Activated CD4-positive, alpha-beta T cell treated with anti-CD3 and anti-CD28 coated beads, Interleukin-10, Interleukin-2, amounts not matched to agents 100 ng/mL and 50 ng/mL, durations not matched to agents 16 hours and 8 hours (primary cell): ENCODE measurements at places on chromosomes 3 and 15.
A peak's percentile ranks its signal among the peaks of the same experiment; 100 is the strongest.

GRCh38 chr3:170811515-170811914 is 58.5 kb downstream of the RPL22L1 start:
- DNase-seq: no peak

DNA sequence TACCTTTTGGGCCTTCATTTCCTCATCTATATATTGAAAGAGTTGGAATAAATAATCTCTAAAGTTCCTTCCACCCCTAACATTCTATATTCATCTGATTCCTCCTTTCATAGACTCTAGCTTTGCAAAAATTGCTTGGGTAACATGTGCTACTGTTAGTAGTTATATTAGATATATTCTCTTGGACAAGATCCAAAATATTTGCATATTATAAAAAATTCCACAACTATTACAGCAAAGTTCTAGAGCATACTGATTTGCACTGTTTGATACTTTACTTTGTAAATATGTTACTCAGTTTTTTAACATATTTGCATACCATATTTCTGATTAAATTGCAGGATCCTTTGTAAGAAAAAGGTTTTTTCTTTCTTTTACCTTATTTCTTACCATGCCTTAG is 95.9 kb upstream of the UBE2E2 start:
- no peak for DNase-seq

DNA sequence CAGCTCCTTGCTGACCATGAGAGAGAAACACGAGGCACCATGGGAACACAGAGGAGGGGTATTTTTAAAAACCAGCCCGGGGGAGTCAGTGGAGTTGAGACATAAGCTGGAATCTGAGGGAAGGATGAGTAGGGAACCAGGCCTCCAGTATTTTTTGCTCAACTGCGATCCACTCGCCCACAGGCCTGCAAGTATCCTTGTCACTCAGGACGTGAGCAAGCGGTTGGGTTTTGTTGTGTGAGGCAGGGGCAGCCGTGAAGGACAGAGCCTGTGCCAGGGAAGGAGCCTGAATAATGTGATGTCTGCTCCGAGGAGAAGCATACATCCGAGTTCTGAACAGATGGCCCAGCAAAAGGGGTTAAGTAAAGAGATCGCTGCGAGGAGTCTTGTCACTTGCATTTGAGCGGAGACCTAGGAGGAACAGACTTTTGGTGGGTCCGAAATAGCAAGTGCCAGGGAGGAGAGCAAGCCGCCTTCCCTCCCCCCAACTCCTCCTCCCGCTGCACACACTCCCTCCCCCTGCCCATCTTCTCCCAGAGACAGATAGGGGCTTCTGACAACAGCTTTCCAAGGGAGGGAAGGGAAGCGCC is 20.4 kb upstream of the NTRK3 start:
- DNase-seq: no peak

DNA sequence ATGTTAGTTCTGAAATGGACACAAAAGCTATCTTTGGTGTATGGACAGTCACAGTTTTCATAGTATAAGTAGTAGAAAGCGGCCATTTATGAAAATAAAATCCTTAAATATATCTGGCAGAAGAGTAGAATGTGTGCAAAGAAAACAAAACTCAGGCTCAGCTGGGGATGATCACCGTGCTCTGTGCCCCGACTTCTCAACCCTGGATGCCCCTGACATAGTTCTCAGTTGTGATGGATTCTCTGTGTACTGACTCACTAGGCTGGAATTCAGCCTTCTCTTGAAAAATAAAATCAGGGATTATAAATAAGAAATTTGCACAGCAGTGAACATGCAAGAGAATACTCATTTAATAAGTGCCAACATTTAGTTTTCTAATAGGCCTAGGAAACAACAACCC is 925.1 kb upstream of the NR2F2 start:
- DNase-seq: no peak

GRCh38 chr3:72018343-72018984 is 233.5 kb upstream of the PROK2 start:
- DNase-seq: no peak

DNA sequence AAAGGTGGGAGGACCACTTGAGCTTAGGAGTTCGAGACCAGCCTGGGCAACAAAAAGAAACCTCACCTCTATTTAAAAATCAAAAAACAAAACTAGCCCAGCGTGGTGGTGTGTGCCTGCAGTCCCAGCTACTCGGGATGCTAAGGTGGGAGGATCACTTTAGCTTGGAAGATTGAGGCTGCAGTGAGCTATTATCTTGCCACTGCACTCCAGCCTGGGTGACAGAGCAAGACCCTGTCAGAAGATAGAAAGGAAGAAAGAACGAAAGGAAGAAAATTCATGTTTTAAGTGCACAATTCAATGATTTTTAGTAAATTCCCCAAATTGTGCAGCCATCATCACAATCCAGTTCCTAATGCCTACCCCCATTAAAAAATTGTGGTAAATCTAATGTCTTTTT is 7.8 kb downstream of the FSD2 start:
- DNase-seq: no peak

DNA sequence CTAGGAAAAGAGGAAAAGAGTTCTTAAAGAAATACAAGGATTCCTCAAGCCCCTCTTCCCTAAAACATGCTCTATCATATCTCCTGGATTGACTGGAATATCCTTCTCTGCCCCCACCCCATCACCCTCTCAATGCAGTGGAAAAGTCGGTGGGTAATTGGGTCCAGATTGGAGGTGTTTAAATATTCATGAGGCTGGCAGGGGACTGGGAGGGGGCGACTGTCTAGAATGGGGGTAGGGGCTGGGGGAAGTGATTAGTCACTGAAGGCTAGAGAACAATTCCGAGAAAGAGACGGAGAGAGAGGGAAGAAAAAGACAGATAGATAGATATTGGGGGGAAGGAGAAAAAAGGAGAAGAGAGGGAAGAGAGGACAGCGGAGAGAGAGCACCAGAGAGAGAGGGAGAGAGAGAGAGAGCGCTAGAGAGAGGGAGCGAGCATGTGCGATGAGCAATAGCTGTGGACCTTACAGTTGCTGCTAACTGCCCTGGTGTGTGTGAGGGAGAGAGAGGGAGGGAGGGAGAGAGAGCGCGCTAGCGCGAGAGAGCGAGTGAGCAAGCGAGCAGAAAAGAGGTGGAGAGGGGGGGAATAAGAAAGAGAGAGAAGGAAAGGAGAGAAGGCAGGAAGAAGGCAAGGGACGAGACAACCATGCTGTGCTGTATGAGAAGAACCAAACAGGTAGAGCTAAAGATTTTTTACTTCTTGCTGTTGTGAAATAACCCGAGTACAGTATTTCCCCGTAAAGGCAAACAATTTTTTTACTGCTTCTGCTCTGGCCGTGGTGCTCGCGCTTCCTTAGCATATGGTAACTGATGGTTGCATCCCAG is at the start of gene GAP43:
Gene GAP43, plus strand, starts transcription at position 467 of the 825 bp plus-strand sequence. Its CDS starts 180 bp downstream, at position 647.
- peak; percentile 28 for DNase-seq

DNA sequence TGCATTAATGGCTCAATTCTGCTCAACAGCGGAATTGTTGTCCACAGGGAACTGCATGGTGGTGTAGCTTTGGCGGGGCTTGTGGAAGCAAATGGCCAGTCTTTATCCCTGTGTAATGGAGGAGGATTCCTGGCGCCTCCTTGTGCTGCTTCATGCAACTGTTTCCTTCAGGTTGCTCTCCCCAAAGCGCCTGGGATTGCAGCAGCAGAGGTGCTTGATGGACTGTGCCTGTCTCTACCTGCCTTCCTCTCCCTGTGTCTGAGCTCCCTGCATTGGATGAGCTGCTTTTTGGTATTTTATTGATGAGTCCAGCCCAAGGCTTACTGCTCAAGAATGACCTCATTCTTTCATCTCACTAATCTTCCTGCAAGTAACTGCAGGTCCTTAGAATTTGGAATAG is 72.9 kb upstream of the NDN start:
- DNase-seq: no peak

DNA sequence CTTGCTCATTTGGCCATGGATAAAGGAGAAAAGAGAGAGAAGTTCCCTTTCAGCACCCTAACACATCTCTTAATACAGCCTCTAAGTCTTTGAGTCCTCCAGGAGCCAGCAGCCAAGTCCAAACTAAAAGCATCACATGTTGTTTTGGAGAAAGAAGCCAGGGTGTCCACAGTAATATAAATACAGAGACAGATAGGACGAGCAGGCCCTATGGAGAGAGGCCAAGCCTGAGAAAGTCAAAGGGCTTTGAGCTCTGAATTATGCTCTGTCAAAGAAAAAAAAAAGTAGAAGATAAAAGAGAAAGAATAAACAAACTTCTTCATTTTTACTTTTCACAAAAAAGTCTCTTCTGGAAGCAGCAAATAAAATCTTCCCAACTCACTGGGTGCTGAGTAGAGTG is 92.4 kb upstream of the THBS1 start:
- DNase-seq: no peak

GRCh38 chr3:63661242-63661641 is 8.8 kb downstream of the SNTN start:
- DNase-seq: no peak

DNA sequence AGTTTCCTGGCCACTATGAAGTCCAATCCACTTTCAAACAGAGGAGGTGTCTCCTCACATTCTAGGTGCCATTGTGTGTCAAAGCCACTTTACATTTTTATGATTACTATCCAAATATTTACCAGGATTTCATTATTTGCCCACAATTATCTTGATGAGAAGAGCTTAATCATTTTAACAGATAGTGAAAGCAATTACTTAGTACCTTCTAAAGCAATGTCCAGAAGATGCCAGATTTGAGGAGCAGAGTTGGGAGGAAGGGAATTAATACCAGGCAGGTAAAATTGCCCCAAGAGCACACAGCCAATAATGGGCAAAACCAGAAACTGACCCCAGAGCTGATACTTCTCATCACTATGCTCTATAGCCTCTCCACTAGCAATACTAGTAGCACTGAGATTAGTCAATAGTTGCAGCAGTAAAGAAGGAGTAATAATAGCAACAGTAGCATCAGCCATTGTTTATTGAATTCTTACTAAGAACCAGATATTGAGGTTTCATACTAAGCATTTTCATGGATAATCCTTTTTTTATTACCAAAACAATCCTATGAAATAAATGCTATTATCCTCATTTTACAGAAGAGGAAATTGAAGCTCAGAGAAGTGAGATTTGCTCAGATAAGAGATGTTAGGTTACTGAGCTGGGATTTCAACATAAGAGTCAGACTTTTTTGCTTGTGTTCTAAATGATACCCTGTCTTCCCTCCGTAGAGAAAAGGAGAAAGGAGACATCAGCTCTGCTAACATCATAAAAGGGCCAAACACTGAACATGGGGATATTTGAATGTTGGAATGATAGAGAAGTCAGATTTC is 509.3 kb upstream of the CFAP20DC start:
- DNase-seq: peak; percentile 44

DNA sequence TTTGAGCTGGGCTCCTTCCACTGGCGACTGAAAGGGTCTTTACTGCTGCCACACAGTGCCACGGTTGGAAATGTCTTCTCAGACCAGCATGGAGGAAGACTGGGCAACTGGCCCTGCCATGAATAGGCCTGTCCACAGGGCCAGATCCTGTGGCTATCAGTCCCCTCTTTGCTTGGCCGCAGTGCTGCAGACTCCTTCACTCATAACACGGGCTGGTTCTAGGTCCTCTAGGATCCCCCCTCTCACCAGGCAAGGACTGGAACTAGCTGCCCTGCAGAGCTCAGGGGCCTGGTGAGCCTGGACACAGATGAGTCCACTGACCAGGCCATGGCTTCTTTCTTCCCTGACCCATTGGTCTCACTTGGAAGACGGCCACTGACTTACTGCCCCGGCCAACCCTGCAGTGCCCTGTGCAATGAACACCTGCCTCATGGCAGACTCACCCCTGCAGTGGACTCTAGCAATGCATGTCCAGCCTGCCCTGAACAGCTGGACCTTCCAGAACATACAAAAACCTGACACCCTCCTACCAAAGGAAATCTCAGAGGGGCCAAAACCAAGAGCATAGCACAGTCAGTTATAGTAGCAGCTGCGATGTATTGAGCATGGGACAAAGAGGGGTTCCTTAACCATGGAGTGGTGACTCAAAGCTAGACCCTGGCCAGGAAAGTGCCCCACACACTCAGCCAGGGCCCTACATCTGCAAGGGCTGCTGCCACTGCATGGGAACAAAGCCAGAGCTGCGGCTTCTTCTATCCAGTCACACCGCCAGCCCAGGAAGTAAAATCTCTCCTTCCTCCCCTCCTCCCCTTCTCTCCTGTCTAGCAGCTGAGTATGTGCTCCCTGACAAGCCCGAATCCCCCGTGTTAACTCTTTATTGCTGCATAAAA is 72.1 kb upstream of the ITGA11 start:
- DNase-seq: no peak

DNA sequence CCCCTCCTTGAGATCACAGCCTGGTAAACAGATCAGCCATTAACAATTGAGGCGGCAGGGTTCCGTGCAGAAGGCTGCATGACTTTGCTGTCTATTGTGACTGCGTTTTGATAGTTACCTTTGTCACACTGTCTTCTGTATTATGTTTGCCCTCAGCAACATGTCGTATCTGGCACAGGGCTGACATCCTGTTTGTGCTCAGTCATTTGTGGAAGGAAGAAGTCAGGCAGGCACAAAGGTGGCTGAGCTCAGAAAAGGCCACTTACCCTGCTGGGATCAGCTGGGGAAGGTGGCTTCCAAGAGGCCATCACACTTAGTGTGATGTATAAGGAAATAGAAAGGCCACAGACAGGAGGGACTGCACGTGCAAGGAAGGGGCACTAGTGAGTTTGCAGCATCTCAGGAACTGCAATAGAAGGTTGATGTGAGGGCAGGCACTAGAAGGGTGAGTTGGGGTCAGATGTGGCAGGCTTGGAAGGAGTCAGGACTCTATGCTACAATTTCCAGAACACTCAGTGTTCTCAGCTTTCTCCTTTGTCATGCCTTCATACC is 13.4 kb downstream of the PML start:
- peak; percentile 82 for DNase-seq

GRCh38 chr15:49589030-49589429 is 31.6 kb downstream of the FAM227B start:
- DNase-seq: no peak

DNA sequence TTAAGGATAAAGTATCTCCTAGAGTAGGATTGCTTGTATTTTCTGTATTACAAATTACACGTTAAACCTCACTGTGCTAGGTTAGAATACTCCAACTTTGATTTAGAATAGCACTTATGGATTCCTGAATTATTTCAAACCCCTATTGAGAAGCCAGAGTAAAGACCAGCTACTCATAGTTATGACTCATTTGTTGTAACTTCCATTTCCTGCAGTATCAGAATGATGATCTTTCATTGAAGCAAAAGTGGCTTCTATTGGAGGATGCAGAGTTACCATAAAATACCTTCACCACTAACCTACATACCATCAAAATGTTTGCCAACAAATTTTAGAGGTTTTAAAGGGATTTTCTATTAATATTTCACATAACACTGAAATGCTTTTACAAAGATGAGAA is 1322.7 kb upstream of the ALCAM start:
- no peak for DNase-seq

DNA sequence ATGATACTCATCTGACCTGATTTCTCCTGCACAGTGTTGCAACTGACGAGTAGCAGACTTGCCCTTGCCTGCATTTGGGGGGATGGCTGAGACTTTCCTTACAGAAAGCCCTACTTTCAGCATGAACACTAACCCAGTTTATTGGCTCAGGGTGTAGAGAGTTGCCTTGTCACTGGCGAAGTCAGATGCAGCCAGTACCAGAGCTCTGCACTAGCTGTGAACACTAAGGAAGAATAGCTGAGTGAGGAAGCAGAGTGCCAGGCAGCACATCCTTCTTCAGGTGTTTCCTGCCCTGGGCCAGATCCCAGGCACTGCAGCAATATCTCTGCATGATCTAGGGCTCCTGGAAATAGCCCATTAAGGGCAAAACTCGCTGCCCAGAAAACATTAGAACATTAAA is 154.0 kb upstream of the SYNPR start:
- no peak for DNase-seq
